Activated CD8-positive, alpha-beta memory T cell treated with anti-CD3 and anti-CD28 coated beads, Interleukin-2, amount 10 ng/mL, durations not matched to agents 7 days and 5 days (primary cell): ENCODE measurements at places on chromosomes 7 and 10. TPM values are rescaled to one million over a fixed set of nuclear protein-coding genes. Genes with fewer than 3 reads are reported as not detected.

DNA sequence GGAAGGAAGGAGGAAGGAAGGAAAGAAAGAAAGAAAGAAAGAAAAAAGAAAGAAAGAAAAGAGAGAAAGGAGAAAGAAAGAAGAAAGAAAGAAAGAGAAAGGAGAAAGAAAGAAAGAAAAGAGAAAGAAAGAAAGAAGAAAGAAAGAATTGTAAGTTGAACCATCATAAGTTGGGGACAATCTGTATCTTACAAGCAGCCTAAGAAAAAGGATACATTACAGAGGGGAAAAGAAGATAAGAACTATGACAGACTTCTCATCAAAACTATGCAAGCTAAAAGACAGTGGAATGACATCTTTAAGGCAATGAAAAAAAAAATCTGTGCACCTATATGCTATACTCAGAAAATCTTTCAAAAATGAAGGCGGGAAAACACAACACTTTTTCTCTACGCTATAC is 50.3 kb upstream of the SP4 start:
- no peak for DNase-seq

DNA sequence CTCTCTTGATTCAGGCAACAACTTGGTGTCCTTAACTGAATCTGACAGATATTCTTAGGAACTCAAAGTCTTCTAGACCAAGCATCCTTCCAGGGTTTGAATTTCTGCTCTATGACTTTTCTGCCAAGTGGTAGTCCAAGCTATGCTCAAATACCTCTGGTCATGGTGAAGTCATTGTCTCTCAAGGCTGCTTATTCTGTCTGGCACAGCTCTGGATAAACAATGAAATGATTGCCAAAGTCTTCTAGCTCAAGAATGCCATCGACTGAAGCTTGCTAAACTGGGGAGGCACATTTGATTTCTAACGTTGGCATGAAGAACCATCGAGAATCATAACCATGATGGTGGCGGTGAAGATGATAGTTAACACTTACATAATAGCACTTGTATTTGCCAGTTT is 116.2 kb upstream of the MKX start:
- no peak for DNase-seq

DNA sequence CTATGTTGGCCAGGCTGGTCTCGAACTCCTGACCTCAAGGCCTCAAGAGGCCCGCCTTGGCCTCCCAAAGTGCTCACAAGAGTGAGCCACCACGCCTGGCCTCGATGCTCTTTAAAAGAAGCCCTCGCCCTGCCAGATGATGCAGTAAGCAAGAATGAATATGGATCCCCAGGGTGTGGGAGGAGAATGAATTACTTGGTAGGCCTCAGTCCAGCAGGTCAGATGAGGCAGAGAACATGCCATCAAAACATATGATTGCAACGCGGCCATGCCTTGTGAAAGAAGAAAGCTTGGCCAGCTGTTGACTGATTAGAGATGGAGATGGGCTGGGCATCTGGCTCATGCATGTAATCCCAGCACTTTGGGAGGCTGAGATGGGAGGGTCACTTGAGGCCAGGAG is 68.7 kb downstream of the CAMK1D start:
- no peak for DNase-seq

DNA sequence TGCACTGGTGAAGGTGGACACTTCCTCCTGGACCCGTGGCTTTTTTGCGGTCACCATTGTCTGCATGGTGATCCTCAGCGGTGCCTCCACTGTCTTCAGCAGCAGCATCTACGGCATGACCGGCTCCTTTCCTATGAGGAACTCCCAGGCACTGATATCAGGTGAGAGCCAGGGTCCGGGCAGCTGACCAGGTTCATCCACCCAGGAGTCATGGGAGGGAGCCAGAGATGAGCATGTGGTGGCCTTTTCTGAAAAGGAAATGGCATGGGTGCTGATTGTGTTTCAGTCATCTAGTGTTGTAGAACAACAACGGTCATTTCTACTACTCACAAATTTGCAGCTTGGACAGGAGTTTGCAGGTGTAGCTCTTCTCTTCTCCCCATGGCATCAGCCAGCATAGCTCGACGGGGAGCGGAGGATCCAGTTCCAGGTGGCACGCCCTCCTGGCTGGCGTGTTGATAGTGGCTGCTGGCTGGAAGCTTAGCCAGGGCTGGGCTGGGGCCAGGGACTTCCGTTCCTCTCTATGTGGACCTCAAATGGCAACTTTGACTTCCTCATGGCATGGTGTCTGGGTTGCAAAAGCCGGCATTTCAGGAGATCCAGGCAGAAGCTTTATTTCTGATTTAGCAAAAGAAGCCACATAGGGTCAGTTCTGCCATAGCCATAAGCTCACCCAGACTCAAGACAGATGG is 32.7 kb downstream of the SLC29A3 start:
- no peak for DNase-seq

DNA sequence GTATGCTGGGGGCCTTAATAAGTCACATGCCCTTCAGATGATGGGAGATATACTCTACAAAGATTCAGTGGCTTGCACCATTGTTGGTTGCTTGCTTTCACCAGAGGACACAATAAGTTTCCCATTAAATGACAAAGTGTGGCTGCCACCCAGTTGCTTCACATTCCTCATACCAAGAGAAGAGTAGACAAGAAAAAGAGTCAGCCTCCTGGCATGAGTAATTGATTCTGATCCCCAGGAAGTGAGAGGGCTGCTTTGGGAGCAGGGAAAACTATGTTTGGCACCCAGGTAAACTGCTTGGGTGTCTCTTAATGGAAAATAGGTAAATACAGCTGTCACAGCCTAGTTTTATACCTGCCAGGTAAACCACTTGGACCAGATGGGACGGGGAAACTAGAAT is 66.7 kb upstream of the IL6 start:
- no peak for DNase-seq

DNA sequence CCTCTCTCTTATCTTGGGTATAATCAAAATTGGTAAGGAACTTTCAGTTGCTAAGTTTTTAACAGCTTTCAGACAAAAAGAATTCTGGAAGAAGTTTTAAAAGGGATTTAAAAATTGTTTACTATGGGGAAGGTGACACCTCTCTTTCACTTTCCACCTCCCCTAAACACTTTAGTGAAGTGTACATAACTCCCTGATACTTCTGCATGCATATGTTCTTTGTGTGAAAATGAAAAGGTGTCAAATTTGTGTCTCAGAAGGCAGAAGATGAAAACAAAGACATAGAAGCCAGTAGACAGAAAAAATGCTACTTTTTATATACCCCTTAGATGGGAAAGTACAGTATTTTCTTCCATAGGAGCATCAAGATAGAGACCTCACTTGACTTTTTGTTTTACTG is 117.8 kb downstream of the TMEM26 start:
- DNase-seq, result no peak

- DNase-seq, result no peak
Measured at GRCh38 chr7:64183126-64183742, 23.8 kb upstream of the ZNF735 start.

DNA sequence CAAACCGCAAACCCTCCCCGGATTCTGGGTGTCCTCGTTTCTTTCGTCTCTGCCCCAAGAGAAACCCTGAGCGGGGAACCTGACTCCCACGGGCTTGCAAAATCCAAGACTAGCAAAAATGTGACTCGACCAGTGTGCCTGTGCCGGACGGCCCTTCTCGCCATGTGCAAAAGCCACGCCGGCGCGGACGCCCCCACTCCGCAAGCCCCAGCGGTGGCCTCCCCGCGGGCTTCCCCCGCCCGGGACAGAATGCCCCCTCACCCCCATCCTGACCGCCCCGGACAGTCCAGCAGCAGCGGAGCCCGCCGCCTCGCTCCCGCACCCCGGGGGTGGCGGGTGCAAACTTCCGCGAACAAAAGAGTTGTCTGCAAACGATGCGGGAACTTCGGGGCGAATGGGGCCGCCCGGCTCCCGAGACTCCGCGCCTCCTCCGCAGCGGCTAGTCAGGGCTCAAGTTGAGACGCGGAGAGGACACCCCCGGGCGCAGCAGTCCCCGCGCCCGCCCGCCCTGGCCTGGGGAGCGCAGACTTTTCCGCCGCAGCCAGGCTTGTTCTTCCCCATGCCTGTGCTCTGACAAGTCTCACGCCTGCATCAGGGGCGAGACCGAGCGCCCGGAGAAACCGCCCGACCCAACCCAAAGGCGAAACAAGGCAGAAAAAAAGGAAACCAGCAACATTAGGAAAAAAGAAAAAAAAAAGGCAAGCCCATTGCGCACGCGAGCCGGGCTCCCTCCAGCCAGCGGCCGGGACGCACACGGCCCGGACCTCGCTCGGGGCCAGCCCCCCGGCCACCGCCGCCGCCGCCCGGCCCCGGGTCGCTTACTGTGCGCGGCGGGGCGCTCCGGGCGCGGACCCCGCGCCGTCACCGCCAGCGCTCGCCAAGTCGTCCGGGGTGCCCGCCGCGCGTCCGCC is 732 bp downstream of the FAM53B start:
- no peak for DNase-seq

DNA sequence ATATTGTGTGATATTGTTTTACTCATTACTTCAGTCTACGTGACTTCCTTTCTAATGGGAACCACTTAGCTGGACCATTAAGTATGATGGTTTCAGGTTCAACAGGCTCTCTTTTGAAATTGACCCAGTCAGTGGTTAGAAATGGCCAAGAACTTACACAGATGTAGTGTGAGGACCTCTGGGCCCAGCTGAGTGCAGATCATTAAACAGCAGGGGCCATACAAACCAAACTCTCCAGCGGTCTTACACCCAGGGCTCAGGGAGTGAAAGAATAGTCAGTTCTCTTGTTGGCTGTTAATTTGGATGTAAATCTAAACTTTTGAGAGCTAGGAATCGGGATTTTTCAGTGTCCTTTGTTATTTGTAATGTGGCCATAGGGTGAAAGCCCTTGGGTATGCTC is 107.3 kb downstream of the CELF2 start:
- no peak for DNase-seq

GRCh38 chr10:93715345-93715744 is 13.0 kb upstream of the FRA10AC1 start:
- DNase-seq, result no peak

DNA sequence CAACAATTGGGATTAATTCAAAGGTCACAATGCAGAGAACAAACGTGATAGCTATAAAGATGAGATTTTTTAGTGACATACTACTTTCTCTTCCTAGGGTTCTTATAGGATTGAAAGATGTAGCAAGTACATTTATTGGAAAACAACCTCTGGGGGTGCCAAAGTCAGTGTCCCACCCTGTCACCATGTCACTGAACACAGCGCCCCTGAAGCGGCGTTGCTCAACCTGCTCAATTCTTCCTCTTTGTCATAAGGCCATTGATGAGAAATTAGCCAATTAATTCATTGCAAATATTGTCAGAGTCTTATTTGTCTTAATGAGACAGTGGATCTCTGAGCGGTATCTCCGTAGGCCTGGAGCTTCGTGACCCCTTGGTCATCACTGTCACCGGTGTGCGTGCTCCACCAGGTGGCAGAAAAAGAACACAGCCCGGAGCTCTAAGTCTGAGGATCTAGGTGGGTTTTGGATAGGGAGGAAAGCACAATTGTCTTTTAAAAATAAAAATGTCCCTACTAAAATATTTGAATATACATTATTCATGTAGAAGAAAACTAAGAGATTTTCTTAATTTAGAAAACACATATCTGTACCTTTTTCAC is 362.6 kb downstream of the PAXIP1 start:
- DNase-seq, result no peak

- no peak for DNase-seq
Measured at GRCh38 chr10:4066581-4067390, 281.8 kb upstream of the KLF6 start.

- DNase-seq, result no peak
Measured at GRCh38 chr10:6755781-6756460, 175.8 kb upstream of the PRKCQ start.

DNA sequence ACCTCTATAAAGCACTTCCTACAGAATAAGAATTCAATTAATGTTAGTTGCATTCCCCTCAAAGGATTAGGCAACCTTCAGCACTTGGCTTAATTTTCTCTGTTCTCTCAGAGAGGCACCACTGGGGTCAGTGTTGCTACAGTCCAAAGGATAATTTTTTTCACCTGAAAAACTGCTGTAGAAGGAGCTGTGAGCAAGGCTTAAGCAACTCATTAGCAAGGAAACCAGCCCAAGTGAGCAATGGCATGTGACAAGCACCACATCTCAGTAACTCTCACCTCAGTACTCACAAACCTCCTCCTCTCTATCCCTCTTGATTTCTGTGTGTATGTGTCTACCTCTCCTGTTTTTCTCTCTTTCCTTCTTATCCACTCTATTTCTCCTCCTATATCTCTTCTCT is 55.9 kb downstream of the DGKI start:
- DNase-seq, result no peak

DNA sequence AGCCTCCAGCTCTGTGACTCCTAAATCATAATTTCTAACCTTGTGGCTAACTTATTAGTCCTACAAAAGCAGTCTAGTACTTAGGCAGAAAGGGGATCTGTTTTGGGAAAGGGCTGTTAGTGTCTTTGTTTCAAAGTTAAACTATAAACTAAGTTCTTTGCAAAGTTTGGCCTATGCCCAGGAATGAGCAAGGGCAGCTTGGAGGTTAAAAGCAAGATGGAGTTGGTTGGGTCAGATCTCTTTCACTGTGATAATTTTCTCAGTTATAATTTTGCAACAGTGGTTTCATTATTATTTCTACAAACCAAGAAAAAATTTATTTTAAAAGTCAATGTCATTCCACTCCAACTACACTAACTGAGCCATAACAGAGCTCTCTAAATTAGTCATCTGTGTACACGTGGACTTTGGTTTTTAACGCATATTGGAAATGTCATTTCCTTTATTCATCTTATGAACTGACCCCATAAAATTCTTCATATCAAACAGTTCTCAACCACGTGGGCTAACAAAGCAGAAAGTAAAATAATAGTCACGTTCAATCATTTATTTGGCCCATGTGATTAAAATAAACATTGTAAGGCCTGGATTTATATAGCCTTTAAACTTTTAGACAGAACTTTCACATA is 143.2 kb upstream of the C7orf33 start:
- DNase-seq, result no peak

ZP3 gene
- total RNA-seq, result 0.64 TPM

CHST15 gene
- not detected for total RNA-seq

NKX1-2 gene
- total RNA-seq, result not detected

OLAH gene
- 0.79 TPM for total RNA-seq

VENTX gene
- total RNA-seq, result not detected

DKK1 gene
- not detected for total RNA-seq

CTTNBP2 gene
- total RNA-seq, result not detected

HERPUD2 gene
- total RNA-seq, result 49.4 TPM

CTBP2 gene
- 0.82 TPM for total RNA-seq

OPN1SW gene
- total RNA-seq, result not detected

FAM221A gene
- 6.1 TPM for total RNA-seq

BTBD16 gene
- not detected for total RNA-seq
